ENCODE measurements at places on chromosomes 16 and 17.

- no peak for DNase-seq
These were observed 833.4 kb upstream of the GOT2 start for GRCh38 chr16:59567496-59567895.

GRCh38 chr16:2102471-2102870, 33.2 kb downstream of the PKD1 start:
- no peak for DNase-seq

- no peak for DNase-seq
These were observed 142.4 kb downstream of the CYLD start for GRCh38 chr16:50884066-50884860.

- DNase-seq = peak; percentile 27
These were observed 945 bp downstream of the SGSH start for GRCh38 chr17:80219013-80219762.

DNA sequence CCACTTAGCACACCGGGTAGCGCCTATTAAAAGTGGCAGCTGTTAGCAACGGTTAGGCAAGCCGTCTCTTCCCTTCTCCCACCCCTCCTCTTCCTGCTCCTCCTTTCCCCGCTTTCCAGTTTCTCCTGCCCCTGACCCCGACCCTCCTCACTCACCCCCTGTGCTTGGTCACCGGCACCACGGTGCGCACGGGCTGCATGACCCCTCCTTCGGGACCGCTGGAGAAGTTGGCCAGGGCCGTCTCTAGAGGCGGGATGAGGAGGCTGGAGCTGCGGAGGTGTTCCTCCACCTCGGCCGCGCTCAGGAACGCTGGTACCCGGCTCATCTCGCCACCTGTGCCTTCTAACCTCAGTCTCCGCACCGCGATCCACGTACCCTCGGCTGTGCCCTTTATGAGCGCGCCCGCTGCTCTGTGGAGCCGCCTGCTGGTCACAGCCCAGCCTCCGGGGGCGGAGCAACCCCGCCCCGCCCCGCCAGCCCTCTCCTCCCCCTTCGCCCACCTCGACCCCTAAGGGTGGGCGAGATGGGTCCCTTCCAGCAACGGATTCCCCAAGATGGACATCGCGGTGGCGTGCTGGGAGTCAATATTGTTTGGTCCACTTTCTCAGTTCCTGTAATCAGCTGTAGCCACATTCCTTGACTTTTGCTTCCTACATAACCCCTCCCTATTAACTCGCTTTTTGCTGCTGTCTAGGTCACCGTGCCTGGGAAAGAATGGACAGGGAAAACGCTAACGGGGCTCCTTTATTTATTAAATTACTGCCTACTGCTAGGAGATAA, at the start of gene CRYM:
CRYM (minus strand) TSS at position 364 of the 780 bp plus-strand sequence; CDS start at position 325, 39 bp downstream.
- DNase-seq = no peak
